Stimulated activated CD4-positive, alpha-beta T cell treated with anti-CD3 and anti-CD28 coated beads, Interleukin-1b, Interleukin-23, amount 100 ng/mL, for 48 hours (primary cell): ENCODE measurements at places on chromosomes 16 and 17.

DNA sequence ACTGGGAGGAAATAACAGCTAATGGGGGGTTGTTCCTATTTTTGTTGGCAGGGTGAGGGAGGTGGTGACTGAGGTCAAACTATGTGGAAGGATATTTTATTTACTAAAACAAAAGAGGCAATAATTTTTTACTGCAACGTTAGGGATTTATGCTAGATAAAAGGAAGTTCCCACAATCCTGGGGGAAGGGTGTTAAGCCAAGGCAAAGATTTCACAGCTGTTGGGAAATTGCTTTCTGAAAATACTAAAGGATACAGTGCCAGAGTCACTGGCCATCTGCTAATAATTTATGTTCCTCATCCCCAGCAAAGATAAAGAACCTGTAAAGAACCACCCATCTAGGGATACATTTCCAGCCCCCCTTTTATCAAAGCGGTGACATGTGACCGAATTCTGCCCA lies 756.0 kb upstream of the RBFOX1 start:
- DNase-seq = no peak

- DNase-seq = peak; percentile 66
These were observed 85.0 kb upstream of the MED9 start for GRCh38 chr17:17391668-17392370.

GRCh38 chr16:80948886-80949493 lies 57.7 kb downstream of the CMC2 start:
- DNase-seq = peak; percentile 59

GRCh38 chr17:52213451-52213850 lies 54.9 kb upstream of the CA10 start:
- no peak for DNase-seq

DNA sequence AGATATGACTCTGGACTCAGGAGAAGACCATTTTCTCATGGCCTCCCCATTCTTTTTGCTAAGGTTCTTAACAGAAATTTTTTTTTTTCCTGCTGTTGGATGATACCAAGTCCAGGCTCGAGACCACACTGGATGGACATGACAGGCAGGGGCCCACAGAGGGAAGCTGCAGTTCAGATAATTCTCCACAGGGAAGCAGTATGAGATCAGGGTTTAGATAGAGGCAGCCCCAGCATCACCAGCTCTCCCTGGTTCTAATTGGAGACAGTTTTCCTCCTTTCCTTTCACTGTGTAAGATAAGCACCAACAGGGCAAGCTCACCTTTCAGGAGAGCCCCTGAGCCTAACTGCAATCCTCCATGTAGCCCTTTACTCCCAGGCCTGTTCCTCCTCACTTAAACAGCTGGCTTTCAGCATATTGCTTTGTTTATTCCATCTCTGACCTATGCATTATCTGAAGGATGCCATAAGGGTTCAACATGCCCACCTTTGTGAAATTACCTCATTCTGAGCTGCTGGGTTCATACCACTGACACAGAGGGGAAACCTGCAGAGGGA lies 108.1 kb downstream of the SNX11 start:
- no peak for DNase-seq
